Right ventricle myocardium superior (tissue), 1 donor: ENCODE measurements at places on chromosomes 7 and 10. TPM values are rescaled to one million over a fixed set of nuclear protein-coding genes. Genes with fewer than 3 reads are reported as not detected.

VSIR gene
- total RNA-seq: 116 TPM

AOAH gene
- total RNA-seq: 2.7 TPM

ZNF248 gene
- total RNA-seq: 11.4 TPM

ASAH2 gene
- total RNA-seq: 2.9 TPM

KMT2E gene
- total RNA-seq: 35.1 TPM

PSD gene
- total RNA-seq: 0.89 TPM

PLEKHS1 gene
- not detected for total RNA-seq

CLDN3 gene
- not detected for total RNA-seq

GJC3 gene
- 0.19 TPM for total RNA-seq
